ENCODE measurements at places on chromosomes 1 and 21.
A peak's percentile ranks its signal among the peaks of the same experiment; 100 is the strongest.

GRCh38 chr21:16310176-16310575 is 580.4 kb downstream of the USP25 start:
- no peak for DNase-seq

DNA sequence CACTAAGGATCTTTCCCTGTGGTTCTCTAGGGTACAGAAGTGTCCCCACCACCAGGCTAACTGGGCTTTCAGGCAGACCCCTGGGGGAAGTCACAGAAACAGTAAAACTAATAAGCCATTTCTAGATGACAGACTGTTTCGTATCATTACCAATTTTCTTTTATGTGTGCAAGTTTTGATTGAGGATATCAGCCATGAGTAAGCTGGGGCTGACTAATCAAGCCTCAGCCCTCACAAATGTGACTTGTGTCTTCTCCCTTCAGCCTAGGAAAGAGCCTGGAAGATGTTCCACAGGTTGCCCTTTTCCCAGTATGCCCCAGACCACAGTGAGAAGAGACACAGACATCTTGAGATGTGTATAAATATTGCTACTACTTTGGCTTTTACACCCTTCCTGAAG is 10.5 kb downstream of the PTGFRN start:
- no peak for DNase-seq

DNA sequence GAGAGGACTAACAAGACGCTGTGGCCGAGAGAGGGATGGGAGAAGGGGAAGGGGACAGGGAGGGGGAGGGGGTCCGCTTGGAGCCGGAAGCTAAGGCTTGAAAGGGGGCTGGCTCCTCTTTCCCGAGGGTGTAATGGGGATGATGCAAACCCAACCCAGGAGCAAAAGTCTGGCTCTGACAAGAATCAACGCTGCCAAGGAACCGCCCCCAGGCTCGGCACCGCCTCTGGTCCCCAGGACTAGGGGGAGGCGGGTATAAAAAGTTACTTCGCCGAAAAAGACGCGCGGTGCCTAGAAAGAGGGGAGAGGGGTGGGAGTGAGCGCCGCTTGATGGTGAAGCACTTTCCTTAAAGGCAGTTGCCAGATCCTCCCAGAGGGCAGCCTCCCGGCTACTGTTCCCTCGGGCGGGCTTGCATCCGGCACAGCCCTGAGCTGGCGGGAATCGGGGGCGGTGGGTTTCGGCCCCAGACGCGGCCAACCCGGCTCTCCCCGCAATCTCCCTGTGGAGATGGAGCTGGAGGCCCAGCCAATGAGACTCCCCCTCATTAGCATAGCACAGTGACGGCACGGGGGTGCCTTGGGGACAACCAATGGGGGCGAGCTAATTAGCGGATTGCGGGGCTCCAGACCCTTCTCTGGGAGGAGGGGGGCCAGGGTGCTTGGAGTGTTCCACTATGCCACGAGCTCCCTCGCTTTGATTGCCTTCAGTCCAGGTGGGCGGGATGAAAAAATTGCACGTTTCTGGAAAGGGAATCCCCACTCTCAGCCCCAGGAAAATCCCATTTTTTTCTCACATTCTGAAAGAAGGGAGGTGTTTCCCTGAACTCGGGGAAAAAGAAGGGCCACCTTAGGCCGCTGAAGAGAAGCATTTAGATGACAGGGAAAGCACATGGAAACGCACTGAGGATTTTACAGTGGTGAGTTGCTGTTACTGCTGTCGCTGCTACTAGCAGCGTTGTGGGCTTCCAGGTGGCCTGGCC is at the start of gene KCNT2:
KCNT2 (minus strand) TSS at position 51 of the 980 bp plus-strand sequence. CDS start 131 bp downstream, outside the sequence.
- DNase-seq = peak; percentile 85

- no peak for DNase-seq
These were observed 23.9 kb downstream of the GPR161 start for GRCh38 chr1:168112673-168113305.

- DNase-seq = no peak
These were observed 39.2 kb downstream of the CD2 start for GRCh38 chr1:116793357-116793935.

- no peak for DNase-seq
These were observed 65.5 kb downstream of the NID1 start for GRCh38 chr1:235999259-235999925.

- DNase-seq = no peak
These were observed 35.5 kb upstream of the TTC22 start for GRCh38 chr1:54836594-54836993.

DNA sequence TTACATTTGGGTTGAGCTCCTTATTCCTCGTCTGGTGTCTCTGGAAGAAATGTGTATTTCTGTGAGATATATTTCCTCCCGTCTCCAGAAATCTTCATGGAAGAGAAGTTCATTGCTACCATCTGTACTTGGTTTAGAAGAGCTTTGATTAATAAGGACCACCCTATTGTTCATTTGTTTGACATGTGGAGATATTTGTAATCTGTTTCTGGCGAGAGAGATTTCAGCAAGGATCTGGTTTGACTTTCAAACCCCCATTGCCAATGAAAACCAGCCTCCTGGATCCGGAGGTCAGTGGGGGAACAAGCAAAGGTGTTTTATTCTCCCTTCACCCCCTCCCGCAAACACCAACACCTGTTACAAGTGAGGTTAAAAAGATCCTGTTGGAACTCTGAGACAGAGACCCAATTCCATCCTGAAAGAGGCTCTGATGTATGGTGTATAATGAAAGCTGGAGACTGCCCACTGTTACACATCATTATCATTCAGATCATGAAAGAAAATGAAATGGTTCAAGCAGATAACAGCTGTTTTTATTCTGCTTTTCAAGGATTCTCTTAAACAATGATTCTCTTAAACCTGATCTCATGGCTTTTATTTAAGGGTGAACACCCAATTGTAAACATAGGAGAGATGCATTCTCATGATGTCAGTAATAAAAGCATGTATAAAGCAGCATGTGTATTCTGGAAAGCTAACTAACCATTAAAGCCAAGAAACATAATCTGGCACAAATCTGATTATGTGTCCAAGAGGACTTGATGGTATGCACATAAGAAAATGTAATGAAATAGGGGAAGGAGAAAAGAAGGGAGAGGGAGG is 393.5 kb upstream of the ADGRL2 start:
- no peak for DNase-seq

GRCh38 chr1:99648107-99648506 is 2.2 kb downstream of the PALMD start:
- DNase-seq = no peak

DNA sequence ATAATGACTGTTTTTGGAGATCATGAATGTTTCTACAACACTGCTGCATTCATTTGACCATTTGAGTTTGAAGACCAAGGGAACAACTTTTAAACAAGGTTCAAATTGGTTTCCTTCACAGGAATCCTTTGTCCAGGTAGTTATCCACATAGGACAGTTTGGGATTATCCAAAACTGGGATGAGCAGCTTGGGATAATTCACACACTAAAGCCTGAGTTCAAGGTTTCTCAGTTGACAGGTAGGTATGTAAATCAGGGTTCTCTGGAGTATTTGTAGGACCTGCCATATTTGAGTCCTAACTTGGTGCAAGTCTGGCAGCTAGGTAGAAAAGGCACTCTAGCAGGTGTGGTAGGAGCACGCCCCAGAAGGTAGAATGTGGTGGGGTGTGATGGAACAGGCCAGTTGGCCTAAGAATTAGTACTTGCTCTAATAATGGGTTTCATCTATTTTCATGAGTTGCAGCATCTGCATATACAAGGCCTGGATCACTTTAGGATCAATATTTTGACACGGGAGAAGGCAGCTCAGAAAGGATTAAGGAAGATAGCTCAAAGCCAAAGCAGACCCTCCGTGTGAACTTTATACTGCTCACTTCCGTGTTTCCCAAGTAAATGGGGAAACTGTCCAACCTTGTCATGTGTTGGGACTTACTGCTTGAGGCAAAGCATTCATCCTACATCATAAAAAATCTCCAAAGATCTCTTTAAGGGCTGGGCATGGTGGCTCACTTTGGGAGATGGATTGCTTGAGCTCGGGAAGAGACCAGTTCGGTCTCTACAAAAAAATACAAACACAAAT is 14.1 kb upstream of the RAB42 start:
- DNase-seq = no peak

GRCh38 chr1:205916541-205916940 is 26.7 kb downstream of the SLC26A9 start:
- DNase-seq = no peak

DNA sequence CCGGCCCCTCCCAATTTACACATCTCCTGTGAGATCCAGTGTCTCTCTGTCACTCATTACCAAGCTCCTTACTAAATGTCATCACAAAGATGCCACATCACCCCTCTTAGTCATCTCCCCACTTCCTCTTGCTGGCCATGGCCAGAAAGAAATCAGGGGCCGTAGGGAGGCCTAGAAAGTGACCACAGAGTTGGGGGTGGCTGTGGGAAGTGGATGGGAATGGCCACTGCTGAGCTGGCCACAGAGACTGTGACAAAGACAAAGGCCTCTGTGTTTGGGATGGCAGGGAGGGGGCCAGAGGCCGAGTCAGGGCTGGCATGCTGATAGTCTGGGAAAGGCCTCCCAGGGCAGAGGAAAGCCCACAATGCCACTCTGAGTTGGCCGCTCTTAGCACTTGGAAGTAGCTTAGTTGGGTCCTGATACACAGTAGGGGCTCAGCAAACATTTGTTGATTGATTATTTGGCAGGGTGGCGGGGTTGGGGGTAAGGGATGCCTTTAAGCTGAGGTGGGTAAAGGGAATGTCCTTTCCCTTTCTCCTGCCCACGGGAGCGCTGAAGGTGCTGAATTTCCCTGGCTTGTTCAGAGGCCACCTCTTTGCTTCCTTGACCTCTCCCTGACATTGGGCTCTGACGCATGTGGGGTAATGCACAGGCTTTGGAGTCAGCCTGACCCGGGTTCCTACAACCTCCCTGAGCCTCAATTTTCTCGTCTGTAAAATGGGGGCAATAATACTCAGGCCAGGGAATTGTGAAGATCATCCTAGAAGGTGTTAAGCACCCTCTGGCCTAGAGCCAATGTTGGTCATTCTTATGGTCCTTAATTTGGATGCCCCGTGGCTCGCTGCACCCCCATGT is 13.2 kb downstream of the NAV1 start:
- no peak for DNase-seq

DNA sequence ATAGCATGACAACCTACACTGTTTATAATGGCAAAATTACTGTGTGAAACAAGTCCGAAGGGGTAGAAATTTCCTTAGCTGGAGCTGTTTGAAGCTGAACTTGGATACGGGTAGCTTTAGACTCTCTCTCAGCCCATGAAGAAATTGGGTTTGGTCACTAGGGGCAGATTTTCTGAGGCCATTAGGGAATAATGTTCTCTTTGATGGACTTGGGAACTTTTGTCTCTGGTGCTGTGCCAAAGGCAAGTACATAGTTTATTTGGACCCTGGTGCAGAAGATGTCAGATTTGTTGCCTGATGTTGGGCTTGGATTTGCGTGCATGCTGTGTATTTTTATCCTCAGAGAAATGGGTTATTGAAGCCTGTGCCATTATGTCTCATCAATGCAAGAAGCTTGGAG is 109.6 kb downstream of the VPS13D start:
- no peak for DNase-seq

GRCh38 chr1:86551305-86551704 is 4.4 kb downstream of the CLCA4 start:
- no peak for DNase-seq

DNA sequence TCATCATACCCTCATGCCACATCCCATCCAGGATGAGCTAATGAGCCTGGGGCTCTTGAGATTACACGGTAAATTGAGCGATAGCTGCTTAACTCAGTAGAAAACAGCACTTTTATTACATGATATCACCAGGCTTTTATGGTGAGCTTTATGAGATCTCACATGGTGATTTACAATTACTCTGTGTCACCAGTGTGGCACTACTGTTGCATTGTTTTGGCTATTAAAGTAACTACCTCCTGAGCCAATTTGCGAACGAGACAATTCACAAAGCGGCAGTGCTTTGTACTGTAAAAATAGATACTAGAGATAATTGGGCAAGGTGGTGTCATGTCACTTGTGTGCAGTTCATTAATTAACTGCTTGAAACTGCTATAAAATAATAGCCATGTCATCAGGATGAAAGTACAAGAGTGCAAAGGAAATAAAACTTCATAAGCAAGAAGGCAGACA is 767.7 kb upstream of the ADGRL2 start:
- no peak for DNase-seq

DNA sequence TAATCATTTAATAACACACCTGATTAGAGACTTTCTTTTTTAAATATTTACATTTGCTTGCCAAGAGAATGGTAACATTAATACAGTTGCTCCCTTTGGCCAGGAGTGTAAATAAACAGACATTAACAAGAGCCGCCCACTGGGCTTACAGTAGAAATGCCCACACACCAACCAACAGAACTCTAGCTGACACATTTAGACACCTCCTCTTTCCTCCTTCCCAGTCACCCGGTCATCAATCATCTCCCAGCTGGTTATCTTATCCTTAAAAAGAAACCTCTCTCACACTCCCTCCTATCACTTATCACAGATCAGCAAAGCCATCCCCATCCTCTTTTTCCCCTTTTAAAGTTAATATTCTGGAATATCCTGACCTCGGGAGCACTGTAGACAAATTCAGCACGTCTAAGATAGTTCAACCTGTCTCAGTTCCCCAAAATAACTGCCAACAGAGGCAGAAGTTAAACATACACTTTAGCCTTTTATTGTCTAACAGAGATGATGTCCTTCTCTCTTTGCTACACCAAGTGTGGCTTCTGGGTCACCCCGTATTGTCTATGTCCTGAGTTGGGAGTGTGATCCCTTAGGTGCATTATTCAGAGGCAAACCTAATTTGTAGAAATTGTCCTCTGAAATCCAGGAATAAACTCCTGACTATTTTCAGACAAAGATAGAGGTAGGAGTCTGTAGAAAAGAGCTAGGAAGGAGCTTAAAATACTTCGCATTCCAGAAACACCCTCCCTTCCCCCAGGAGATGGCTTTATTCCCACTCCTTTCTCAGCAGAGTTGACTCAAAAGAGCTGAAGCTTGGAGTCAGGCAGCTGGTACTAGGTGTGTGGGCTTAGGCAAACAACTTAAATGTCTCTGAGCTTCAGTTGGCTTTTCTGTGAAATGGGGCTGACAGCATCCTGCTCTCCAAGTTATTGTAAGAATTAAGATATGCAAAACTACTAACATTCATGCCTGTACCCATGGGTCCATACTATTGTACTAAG is 8.8 kb downstream of the MYCL start:
- DNase-seq = no peak

- DNase-seq = no peak
These were observed 20.6 kb downstream of the CLCA1 start for GRCh38 chr1:86489242-86489878.

- no peak for DNase-seq
These were observed 7.7 kb downstream of the OVAAL start for GRCh38 chr1:180566495-180566894.

Data from iPS DF 19.7 (cell line).